ENCODE measurements at places on chromosomes 3 and 15. TPM values are rescaled to one million over a fixed set of nuclear protein-coding genes. Genes with fewer than 3 reads are reported as not detected.

The HCLS1 gene
- 4.1 TPM for total RNA-seq

The ZNF619 gene
- total RNA-seq = 4.3 TPM

GRCh38 chr3:58989163-58989562, 60.7 kb downstream of the CFAP20DC start:
- no peaks in the 10 kb centered on the region for H3K36me3 ChIP-seq
- no peaks in the 10 kb centered on the region for H3K27me3 ChIP-seq
- peak; percentile 22 for DNase-seq
- H3K27ac ChIP-seq = no peak overlapping the region
- no peaks in the 10 kb centered on the region for H3K4me1 ChIP-seq

DNA sequence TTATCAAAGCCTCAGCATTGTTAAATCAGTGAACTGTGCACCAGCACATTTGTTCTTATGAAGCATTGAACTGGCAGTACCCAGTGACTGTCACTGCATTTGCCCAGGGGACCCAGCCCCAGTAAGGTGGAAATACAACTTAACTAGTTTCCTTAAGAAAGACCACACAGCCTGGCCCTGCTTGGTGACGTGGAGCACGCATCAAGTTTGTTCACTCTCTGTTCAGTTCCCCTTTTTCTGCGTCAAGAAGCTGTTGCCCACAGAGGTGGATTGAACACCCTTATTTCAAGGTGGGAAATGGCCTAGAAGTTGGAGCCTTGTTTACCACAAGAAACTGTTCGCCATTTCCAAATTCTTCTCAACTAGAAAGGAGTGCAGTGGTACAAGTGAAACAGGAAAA, 69.9 kb upstream of the AGBL1 start:
- H3K4me1 ChIP-seq = no peaks in the 10 kb centered on the region
- H3K4me3 ChIP-seq = no peak overlapping the region
- H3K27ac ChIP-seq = no peak overlapping the region
- no peaks in the 10 kb centered on the region for H3K27me3 ChIP-seq
- H3K36me3 ChIP-seq = no peaks in the 10 kb centered on the region

- H3K27me3 ChIP-seq = no peaks in the 10 kb centered on the region
- H3K4me1 ChIP-seq = no peaks in the 10 kb centered on the region
- no peak overlapping the region for H3K27ac ChIP-seq
- H3K4me3 ChIP-seq = no peak overlapping the region
- no peak for DNase-seq
These were observed 1375.4 kb downstream of the NSUN3 start for GRCh38 chr3:95438274-95438673.

The NOX5 gene
- total RNA-seq = 0.09 TPM

The ZCWPW2 gene
- total RNA-seq = 1.3 TPM

The NMB gene
- 3.0 TPM for total RNA-seq

The RNU6-1 gene
- total RNA-seq = not detected

GRCh38 chr3:163878396-163878795, 1199.9 kb downstream of the SI start:
- H3K27me3 ChIP-seq = no peaks in the 10 kb centered on the region
- no peaks in the 10 kb centered on the region for H3K36me3 ChIP-seq
- H3K4me3 ChIP-seq = no peak overlapping the region
- no peaks in the 10 kb centered on the region for H3K4me1 ChIP-seq

DNA sequence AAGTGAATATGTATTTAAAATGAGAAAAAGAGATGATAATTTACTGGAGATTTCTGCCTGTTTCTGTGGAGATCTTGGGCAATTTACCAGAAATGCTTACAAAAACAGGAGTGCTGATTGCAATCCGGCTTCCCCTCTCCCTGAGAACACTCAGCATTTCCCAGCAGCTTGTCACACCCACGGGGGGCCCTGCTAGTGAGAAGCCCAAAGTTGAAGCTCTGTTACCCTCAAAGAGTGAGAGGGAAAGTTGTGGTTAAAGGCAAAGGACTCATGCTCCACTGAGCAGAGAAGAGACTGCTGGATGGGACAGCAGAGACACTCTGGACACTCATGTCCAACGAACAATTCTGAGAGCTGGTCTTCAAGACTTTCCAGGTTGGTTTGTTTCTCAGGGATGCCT, 2.9 kb downstream of the MCTP2 start:
- H3K4me3 ChIP-seq = no peak overlapping the region
- H3K27me3 ChIP-seq = peaks cover 30% of the 10 kb centered on the region
- peaks cover 6% of the 10 kb centered on the region for H3K4me1 ChIP-seq
- H3K36me3 ChIP-seq = no peaks in the 10 kb centered on the region
- no peak for DNase-seq

The CHRM5 gene
- total RNA-seq = not detected

DNA sequence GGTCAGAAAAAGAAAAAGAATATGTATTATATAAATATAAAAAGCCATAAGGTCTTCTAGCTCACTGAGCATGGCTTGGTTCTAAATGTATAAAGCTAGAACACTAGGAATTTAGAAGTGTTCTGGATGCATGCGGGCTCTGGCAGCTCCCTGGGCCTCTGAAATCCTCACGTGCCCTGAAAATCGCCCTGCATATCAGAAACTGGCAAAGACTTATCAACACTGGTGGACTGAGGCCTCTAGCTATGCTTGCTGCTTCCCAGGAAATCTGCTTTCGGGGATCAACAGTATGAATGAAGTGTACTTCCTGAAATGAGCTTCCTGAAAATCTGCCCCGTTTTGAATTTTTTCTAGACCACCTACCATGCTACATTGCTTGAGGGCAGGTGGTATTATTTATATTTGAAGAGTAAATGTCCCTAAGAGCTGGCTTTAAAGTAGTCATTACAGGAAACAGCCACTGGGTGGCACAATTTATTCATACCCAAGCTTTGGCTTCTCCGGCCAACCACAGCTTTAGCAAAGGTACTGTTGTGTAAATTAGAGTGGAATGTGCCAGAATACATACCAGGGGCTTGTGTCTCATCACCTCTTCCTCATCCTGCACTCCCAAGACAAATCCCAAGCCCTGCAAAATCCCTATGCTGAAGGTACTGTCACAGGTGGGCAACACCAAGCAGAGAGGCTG, 17.7 kb downstream of the CRTAP start:
- peak; percentile 67 for DNase-seq
- no peak overlapping the region for H3K27ac ChIP-seq
- H3K36me3 ChIP-seq = peaks cover 48% of the 10 kb centered on the region
- H3K4me3 ChIP-seq = no peak overlapping the region
- H3K27me3 ChIP-seq = no peaks in the 10 kb centered on the region
- no peaks in the 10 kb centered on the region for H3K4me1 ChIP-seq

The RBSN gene
- total RNA-seq = 25.5 TPM

The PRR20G gene
- total RNA-seq = not detected

GRCh38 chr15:55859681-55860080, 116.7 kb upstream of the PRTG start:
- H3K36me3 ChIP-seq = peaks cover 27% of the 10 kb centered on the region
- H3K4me3 ChIP-seq = no peak overlapping the region
- no peak overlapping the region for H3K27ac ChIP-seq
- no peaks in the 10 kb centered on the region for H3K4me1 ChIP-seq
- H3K27me3 ChIP-seq = no peaks in the 10 kb centered on the region

DNA sequence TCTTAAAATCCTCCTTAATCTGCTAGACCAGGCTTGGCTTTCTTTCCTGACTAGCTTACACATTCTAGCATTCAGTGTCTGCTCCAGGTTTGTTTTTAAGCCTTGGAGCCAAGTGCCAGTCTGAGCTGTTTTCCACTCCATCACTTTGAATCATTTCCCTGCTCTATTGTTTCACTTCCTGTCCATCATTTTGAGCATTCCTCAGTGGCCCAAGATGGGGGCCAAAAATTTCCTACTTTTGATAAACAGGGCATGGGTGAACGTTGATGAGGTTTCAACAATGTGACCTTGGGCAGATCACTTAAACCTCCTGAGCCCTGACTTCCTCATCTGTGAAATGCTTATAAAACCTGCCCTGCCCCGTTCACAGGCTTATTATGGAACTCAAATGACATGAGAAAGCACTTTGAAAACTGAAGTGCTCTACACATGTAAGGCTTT, 4.4 kb downstream of the CYP19A1 start:
- H3K4me3 ChIP-seq = no peak overlapping the region
- no peak for DNase-seq
- H3K4me1 ChIP-seq = peaks cover 4% of the 10 kb centered on the region
- H3K27me3 ChIP-seq = peaks cover 2% of the 10 kb centered on the region
- H3K27ac ChIP-seq = no peak overlapping the region
- no peaks in the 10 kb centered on the region for H3K36me3 ChIP-seq

The KLHL6 gene
- 1.5 TPM for total RNA-seq

DNA sequence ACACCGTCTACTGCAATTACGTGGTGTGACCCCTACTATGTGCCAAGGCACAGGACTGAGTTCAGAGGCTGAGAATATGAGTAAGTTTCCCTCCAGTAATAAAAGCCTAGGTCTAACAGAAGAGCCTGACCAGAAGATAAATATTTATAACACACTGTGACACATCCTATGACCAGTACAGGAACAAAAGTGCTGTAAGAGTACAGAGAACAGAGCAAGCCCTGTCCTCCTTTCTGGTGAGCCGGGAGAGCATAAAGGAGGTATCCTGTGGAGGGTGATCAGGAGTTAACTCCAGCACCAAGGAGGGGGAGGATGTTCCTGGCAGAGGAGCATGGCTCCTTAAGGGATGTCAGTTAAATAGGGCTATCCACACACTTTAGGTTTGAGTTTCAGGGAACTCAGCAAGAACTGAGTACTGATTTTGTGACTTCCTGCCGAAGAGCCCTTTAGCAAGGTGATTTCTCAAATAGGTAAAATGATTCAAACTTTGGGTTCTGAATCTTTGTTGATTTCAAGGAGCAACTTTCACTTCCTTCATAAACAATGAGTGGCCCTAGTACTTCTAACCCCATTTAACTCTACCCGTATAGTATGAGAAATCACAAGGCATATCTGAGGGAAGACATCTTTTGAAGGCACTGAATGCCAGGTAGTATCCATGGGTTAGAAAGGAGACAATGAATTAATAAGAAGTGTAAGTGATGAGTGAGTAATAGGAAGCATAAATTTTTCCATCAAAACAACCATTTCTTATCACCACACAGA, 198.0 kb downstream of the THRB start:
- DNase-seq = no peak
- no peak overlapping the region for H3K4me3 ChIP-seq
- H3K27ac ChIP-seq = no peak overlapping the region
- no peaks in the 10 kb centered on the region for H3K4me1 ChIP-seq
- H3K27me3 ChIP-seq = no peaks in the 10 kb centered on the region

The GREM1 gene
- 1.3 TPM for total RNA-seq

The TMEM108 gene
- total RNA-seq = 6.3 TPM

DNA sequence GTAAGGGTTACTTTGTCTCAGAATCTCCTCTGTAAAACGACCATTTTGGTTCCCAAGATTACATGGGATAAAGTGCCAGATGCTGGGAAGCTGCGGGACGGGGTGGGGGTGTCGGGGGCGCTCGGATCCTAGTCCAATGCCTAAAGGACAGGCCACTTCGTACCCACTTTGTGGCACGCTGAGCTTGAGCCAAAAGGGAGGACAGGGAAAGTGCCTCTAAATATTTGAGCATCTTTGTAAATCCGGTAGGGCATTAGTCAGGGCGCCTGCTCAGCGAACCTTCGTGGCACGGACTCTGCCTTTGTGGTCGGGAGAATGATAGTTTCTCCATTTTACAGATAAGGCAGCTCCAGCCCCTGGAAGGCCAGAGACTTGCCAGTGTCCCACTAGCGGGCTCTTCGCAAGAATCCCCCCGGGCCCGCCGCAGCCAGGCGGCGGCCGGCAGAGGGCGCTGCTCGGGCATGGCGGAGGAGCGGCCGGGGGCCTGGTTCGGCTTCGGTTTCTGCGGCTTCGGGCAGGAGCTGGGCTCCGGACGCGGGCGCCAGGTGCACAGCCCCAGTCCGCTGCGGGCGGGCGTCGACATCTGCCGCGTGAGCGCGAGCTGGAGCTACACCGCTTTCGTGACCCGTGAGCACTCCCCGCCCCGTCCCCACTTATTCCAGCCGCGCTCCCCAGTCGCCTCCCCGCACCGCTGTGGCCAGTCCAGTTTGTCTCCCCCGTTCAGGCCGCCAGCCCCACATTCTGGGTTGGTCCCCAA, 1.8 kb downstream of the RCCD1 start:
- peak; percentile 86 for DNase-seq
- H3K4me3 ChIP-seq = peak overlapping the region; percentile 73
- H3K4me1 ChIP-seq = peaks cover 59% of the 10 kb centered on the region
- H3K27ac ChIP-seq = peak overlapping the region; percentile 62
- H3K36me3 ChIP-seq = peaks cover 38% of the 10 kb centered on the region

GRCh38 chr15:55168350-55168974, 28.3 kb downstream of the RSL24D1 start:
- H3K4me3 ChIP-seq = no peak overlapping the region
- no peak overlapping the region for H3K27ac ChIP-seq
- no peaks in the 10 kb centered on the region for H3K27me3 ChIP-seq
- H3K36me3 ChIP-seq = no peaks in the 10 kb centered on the region

The LRRIQ4 gene
- 0.09 TPM for total RNA-seq

The CKMT1A gene
- not detected for total RNA-seq

The ACAN gene
- 27.8 TPM for total RNA-seq

DNA sequence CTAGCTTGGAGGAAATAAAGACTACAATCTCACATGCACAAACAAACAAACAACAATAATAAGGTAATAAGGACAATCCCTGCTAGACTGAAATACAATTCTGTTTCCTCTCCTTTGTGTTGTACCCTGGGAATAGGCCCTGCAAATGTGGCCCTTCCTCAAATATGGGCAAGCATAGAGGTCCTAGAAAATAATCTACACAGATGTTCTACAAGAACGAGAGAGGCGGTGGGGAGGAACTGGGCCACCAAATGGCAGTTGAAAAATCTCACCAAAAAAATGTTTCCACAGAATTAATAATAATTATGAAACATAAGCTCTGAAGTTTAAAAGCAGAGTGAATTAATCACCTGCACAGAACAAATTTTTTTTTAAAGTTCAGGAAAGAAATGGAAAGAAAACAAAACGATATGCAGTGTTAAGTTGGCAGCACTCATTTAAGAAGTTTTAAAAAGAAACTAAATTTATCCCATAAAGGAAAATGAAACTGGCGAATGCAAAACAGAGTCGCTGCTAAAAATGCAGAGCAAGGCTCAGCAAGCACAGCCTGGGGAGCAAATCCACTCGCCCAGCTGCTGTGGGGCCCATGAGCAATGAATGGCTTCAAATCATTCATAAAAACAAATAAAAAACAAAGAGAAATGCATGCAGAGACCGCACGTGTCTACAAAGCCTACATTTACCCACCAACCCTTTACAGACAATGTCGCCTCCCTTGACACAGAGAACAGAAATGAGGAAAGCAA, 475.4 kb downstream of the OCA2 start:
- H3K4me3 ChIP-seq = no peak overlapping the region
- no peaks in the 10 kb centered on the region for H3K36me3 ChIP-seq
